Nephron progenitor cell (in vitro differentiated cells): ENCODE measurements at places on chromosomes 16 and 17.

DNA sequence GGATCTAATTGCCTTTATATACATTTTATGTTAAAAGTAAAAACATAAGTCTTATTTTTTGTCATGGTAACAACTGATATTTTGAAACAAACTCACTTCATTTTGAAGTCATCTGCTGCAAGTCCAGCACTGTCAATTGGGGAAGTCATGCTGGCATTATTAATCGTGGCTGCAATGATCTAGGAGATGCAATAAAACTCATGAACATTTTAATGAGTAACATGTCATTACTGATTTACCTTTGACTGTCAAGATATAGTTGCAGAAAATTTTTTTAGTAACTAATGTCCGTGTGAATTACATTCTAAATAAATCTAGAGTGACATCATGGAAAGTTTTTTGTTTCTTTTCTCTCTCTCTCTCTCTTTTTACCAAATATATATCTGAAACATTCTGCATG, 17.3 kb upstream of the KRT24 start:
- DNase-seq, result no peak

- no peak for DNase-seq
Measured at GRCh38 chr16:66468321-66468965, 41.3 kb downstream of the BEAN1 start.

- DNase-seq, result no peak
Measured at GRCh38 chr16:31861455-31861854, 12.2 kb upstream of the ZNF267 start.

GRCh38 chr16:87371261-87371866, 12.2 kb downstream of the FBXO31 start:
- no peak for DNase-seq

DNA sequence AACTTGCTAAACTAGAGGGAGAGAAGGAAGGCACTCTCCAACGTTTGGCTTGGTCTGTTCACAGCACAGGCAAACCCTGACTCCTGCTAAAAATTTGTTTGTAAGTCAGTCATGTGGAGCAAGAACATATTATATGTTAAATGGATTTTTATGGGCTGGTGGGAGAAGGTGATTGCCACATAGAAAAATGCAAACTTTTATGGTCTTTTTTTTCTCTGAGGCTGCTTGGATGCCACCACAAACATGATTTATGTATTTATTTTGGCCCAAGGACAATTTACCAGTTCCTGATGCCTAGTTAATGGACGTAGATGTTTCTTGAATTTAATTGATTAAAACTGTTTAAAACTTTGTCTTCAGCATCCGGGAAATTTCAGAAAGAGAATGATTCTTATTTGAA, 274.2 kb upstream of the MYOCD start:
- DNase-seq, result no peak

GRCh38 chr17:55458978-55459377, 37.3 kb upstream of the MMD start:
- DNase-seq, result no peak

DNA sequence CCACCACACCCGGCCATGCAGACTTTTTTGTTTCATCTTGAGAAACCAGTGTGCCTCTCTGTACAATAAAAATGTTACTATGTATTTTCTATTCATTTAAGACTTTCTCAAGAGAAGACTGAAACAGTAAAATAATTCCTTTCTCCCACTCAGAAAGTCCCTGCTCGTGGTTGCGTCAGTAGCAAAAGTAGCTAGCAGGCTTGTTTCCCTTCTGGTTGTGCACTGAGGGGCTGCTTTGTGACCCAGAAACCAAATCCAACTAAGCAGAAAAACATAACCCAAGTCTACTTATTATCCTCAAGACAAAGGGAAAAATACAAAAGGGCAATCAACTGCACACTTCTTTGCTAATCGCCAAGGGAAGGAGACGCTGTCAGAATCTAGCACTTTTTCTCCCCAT, 3.4 kb upstream of the PNPO start:
- no peak for DNase-seq

GRCh38 chr16:66107661-66108060, 258.8 kb upstream of the CDH5 start:
- no peak for DNase-seq

GRCh38 chr17:44610871-44611270, 45.4 kb upstream of the MEIOC start:
- DNase-seq, result no peak

DNA sequence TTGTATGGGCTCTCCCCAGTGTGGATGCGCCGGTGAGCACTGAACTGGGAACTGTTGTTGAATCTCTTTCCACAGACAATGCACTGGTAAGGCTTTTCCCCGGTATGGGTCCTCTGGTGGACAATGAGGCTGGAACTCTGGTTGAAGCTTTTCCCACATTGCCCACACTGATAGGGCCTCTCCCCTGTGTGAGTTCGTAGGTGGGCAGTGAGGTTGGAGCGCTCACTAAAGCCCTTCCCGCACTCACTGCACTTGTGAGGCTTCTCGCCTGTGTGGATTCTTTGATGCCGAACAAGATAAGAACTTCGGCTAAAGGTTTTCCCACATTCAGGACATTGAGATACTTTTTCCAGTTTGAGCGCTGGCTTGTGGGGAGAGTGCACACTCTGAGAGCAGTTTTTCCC, 17.8 kb downstream of the ZSCAN32 start:
- DNase-seq, result no peak

- DNase-seq, result no peak
Measured at GRCh38 chr16:69411064-69411985, 13.1 kb upstream of the CYB5B start.

GRCh38 chr17:67137860-67138259, 93.5 kb downstream of the CACNG1 start:
- DNase-seq, result no peak

- DNase-seq, result no peak
Measured at GRCh38 chr16:57732037-57732436, 3.5 kb upstream of the KATNB1 start.

DNA sequence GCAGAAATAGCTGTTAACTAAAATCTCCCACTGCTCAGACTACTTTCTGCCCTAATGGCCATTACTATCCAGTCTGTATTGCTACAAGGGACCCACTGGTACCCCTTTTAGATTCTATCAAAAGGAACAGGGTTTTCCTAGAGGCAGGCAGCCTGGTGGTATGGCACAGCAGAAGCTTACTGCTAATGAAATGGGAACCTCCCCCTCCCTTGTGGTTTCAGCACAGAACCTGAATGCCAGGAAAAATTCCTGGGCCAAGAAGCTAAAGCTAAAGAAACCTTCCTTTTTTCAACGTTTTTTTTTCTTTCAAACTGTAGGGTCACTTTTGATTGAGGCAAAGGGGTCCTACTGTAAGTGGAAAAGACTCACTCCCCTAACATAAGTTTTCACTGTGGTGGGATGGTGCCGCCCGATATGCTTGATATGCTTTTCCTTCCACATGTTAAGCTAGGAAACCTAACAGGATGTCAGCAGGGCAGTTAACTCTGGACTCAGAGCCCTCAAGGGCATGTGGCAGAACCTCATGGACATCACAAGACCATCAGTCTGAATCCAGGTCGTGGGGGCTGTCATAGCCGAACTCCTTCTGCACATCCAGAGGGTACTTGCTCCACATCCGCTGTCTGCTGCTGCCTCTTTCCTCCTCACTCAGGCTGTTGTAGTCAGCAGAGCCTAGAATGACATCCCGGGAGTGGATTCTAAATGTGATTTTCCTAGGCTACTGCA, 9.8 kb downstream of the SLC7A6OS start:
- DNase-seq, result no peak

DNA sequence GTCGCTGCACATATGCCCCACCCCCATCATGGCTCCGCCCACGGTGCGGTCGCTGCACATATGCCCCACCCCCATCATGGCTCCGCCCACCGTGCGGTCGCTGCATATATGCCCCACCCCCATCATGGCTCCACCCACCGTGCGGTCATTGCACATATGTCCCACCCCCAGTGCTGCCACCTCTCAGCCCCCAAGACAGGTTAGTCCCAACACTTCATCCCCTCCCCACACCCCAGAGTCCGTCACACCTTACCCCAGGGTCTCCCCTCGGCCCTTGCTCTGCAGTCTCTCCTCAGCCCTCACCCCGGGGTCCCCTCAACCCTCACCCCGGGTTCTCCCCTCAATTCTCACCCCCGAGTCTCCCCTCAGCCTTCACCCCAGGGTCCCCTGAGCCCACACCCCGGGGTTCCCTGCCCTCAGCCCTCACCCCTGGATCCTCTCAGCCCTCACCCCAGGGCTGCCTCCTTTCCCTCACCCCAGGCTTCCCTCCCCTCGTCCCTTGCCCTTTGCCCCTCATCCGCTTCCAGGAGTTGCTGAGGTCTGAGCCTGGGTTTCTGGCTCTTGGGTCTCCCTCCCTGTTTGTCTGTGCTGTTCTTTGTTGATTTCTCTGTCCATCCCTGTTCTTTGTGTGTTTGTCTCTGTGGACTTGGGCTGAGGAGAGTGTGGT, 25.6 kb downstream of the TPSG1 start:
- no peak for DNase-seq

GRCh38 chr16:77700846-77701245, 21.5 kb upstream of the NUDT7 start:
- no peak for DNase-seq

GRCh38 chr16:63629272-63629671, 1492.6 kb downstream of the CDH11 start:
- DNase-seq, result no peak

DNA sequence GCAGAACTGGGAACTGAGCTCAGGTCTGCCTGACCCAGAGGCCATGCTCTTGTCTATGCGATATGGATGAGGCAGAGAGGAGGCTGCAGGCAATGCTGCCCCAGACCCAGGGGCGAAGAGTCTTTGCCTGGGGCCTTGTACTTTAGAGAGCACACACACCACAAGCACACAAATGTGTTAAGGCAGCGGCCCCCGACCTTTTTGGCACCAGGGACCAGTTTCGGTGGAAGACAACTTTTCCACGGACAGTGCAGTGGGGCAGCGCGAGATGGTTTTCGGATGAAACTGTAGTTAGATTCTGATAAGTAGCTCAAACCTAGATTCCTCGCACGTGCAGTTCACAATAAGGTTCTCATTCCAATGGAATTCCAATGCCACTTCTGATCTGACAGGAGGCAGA, 6.7 kb downstream of the MT4 start:
- DNase-seq, result no peak

GRCh38 chr17:13395862-13396261, 205.9 kb downstream of the HS3ST3A1 start:
- DNase-seq, result no peak

GRCh38 chr16:54928411-54929089, 2.1 kb upstream of the IRX5 start:
- DNase-seq, result no peak

- no peak for DNase-seq
Measured at GRCh38 chr17:4436846-4437245, 3.1 kb downstream of the SPNS3 start.

DNA sequence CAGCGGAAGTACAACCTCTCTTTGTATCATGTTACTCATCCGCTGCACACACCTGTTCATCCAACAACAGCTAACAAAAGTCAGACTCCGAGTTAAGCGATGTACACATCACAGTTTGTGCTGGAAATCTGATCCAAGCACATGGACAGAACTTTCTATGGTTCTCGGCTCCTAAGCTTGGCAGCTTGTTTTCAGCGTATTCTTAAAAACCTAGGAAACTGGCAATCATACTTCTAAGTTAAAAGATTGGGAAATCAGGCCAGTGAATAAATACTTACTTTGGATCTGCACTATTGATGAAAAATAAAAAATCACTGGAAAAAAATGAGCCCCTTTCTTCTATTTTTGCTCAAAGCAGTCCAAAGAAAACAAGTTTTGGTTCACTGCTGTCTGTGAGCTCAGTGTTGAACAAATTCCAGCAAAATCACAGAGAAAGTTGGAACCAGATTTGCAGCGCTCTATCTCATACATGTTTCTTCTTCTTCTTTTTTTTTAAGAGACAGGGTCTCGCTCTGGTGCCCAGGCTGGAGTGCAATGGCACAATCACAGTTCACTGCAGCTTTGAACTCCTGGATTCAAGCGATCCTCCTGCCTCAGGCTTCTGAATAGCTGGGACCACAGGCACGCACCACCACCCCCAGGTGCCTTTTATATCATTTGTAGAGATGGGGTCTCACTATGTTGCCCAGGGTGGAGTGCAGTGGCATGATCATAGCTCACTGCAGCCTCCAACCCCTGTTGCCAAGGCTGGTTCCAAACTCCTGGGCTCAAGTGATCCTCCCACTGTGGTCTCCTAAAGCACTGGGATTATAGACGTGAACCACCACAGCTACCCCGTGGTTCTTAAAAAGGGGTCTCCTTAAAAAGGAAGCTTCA, 71.6 kb upstream of the CREBBP start:
- no peak for DNase-seq

DNA sequence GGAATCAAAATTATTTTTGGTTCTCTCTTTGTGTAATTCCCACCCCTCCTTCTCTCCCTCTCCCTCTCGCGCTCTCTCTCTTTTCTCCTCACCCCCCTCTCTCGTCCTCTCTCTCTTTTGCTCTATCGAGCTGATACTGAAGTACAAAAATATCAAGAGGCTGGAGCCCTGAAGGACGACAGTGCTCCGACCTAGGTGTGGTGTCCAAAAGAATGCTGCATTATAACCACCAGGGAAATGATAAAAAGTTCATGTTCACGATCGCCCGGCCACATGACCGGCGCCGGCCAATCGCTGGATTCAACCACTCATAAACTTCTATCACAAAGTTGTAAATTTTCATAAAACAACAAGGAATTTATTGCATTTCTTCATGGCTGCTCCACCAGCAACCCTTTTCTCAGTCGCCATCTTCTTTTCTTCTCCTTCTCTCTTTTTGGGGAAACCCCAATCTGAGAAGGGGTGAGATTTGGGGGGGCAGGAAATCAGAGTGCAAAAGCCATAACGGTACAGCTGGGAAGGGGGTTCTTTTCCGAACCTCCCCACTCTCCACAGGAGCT, at the start of gene HOXB6:
TSS of gene HOXB6 (minus strand) at position 217 of the 560 bp plus-strand sequence. CDS start 6,836 bp downstream, outside the sequence.
- peak; percentile 62 for DNase-seq

DNA sequence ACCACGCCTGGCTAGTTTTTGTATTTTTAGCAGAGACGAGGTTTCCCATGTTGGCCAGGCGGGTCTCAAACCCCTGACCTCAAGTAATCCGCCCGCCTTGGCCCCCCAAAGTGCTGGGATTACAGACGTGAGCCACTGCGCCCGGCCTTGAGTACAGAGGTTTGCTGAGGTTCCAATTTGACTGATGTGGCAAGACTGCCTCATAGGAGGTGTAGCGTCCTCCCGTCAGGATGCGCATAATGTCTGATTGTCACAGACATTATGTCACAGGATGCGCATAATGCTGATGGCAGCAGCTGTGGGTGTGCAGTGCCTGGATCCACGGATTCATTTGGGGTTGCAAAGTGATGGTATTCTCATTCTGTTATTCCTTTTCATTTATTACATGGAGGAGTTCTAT, 45.2 kb downstream of the HAPSTR1 start:
- DNase-seq, result no peak

GRCh38 chr17:42337442-42337841, 49.1 kb downstream of the STAT5A start:
- no peak for DNase-seq

GRCh38 chr17:82396601-82397435, 21.3 kb upstream of the HEXD start:
- no peak for DNase-seq
